ENCODE measurements at places on chromosomes 16 and 17.

DNA sequence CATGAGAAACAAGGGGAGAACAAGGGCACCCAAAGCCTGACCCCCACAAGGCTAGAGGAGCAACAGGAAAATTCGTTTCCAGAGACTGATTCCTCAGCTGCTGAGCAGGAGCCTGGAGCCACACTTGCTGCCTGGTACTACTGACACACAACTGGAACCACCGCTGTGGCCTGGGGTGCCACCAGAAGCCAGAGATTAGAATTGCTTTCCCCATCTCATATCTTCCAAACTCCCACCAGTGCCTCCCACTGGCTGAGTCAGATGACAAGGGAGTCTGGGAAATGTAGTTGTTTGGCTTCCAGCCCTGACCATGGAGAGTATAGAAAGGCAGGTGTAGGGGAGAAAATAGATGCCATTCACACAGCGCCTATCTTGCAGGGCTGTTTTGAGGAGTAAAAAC lies 4.1 kb upstream of the TMEM11 start:
- no peak for DNase-seq

- DNase-seq, result no peak
These were observed 92.1 kb upstream of the GSE1 start for GRCh38 chr16:85520853-85521521.

DNA sequence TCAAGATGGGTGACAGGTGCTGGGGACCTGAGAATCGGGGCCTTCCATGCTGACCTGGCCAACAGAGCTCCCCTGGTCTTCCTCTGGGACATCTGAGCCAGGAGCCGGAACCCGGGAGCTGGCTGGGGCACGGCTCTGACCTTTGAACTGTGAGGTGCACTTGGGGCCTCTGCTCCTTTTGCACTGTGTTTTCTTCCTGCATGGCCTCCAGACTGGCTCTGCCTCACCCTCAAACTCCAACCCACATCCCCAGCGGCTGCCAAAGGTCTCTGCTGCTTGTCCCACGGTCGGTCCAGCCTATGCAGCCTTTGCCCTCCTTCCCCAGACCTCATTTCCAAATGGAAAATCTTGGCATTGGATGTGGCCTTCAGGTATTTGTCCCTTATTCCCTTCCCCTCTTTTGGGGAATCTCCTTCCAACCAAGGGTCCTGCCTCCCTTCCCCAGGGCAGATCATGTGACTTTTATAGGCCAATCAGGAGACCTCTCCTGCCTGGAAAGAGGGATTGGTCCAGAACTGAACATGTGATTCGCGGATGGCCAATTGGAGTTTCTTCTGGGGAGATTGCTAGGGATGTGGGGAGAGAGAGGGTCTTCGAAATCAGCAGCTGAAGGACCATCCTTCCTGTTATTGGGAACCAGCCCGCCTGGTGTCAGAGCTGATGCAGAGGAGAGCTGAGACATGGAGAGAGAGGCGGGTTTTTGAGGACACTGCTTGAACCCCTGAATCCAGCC lies 117.9 kb downstream of the CYLD start:
- no peak for DNase-seq

GRCh38 chr17:4592240-4593005 lies 8.1 kb downstream of the SMTNL2 start:
- DNase-seq, result no peak

DNA sequence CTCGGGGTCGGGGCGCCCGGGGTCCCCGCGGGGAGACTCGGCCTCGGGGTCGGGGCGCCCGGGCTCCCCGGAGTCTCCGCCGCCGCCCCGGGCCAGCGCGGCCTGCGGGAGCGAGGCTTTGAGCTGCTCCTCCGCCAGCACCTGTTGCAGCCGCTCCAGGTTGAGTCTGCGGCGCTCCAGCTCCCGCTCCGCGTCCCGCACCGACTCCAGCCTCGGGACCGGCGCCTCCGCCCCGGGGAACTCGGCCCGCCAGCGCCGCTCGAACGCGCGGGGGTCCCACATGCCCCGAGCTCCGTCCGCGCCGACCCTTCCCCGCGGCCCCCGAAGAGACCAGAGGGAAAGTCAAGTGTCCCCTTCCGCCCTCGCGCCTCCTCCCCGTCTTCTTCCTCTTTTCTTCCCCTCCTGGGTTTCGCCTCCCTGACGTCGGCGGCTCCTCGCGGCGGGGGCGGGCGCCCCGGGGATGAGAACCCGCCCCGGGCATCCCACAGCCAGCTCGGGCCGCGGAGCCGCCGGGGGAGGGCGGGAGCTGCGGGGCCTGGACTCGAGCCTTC lies 40.8 kb upstream of the BHLHA9 start:
- DNase-seq, result no peak
